ENCODE measurements at places on chromosomes 13 and 19.

DNA sequence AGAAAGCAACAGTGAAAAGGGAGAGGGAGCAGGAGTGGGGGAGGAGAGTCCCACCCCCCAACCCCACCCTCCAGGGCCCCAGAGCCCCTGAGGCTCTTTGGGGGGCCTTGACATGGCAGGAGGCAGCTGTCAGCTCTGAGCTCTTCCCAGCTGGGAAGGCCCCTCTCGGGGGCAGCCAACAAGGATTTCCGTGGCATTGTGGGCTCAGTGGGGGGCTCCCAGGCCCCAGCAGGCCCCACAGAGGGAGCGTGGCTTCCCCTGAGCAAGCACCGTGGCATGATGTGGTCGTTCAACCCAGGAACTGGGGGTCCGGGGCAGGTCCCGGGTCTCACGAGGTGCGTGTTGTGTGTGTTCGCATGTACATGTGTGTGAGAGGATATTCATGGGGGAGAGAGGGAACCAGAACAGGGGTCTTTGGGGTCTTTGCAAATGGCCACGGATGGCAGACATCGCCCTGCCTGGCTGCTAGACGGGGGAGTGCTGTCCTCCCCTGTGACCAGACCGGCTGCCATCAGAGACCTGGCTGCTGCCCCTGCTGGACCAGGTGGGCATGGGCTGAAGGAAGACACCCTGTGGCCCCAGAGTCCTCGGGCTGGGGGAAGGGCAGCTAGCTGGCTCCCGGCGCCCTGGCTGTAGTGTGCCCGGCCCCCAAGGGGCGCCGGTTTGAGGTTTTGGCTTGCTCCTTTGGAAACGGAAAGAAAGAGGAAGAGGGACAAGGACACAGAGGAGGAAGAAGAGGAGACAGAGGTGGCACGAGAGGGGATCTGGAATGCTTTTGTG is 3.7 kb upstream of the AKAP8L start:
- no peak for DNase-seq

DNA sequence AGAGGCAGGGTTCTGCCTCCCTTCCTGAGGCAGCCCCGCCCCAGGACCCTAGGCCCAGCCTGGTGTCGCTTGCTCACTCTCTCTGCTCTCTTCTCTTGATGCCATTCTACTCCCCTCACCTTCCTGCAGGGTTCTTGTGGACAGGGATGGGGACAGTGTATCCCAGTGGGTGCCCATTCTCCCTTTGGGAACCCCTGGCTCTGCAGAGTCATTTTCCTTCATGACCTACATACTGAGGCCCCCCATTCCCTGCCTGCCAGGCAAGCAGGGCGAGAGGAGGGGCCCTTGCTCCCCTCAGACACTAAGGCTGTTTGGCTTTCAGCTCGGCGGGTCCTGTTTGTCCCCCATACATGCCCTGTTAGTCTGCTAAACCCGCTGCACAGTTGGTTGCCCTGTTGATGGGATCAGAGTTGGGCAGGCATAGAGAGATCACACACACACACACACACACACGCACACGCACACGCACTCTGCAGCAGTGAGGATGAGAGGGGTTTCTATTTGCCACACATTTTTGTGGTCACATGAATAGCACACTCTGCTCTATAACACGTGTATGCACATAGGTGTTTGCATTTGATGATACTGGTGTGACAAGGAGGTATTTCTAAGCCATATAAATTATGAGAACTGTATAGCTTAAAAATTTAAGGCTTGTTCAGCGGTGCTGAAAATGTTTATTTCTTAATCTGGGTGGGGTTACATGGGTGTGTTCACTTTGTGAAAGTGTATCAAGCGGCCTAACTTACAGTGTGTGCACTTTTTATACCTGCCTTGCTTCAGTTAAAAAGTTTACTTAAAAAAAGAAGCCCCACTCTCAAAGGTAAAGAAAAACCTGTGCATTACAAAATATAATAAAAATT is 20.3 kb downstream of the NFIX start:
- no peak for DNase-seq

DNA sequence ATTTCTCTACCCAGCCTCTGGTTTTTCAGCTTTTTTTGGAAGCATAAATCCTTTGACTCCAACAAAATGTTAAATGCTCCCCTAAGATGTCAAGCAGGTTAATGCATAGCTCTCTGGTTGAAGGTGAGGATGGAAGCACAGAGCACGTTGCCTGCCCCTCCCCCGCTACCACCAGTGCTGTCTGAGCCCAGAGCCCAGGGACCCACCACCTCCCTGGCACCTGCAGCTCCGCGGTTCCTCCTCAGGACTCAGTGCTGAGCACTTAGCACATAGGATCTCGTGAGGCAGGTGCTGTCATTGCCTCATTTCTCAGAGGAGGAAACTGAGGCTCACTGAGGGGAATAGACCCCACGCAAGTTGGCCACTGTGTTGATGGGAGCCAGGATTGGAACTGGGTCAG is 48.6 kb downstream of the DPF1 start:
- DNase-seq = no peak

DNA sequence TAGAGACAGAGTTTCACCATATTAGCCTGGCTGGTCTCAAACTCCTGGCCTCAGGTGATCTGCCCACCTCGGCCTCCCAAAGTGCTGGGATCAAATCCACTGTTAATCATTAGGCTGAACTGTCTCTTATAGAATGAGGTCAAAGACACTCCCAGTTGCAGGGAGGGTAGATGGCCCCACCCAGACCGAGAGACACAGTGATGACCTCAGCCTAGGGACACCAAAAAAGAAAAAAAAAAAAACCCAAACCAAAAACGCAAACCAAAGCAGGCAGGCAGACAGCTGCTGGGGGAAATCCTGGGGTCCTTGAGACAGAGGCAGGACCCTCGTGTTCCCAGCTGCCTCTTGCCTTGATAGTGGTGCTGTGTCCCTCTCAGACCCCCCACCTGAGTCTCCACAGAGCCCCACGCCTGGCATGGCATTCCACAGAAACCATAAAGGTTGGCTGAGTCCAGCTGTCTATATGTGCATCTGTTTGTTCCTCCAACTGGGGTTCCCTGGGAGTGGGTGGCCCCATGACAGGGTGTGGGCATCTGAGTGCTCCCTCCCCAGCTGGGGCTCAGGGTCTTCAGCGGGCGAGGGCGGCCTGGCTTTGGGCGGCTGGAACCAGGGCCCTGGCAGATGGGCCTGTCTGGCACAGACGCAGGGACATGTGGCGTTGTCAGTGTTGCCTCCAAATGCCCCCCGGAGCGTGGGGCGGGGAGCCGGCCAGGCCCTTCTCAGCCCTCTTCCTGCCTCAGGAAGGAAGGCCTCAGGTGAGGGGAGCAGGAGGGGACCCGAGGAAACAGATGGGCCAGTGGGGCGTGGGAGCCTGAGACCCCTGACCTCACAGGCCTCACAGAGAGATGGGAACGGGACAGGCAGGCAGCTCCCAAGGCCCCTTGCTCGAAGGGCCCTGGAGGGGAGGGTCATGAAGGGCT is 5.2 kb downstream of the DAND5 start:
- no peak for DNase-seq

DNA sequence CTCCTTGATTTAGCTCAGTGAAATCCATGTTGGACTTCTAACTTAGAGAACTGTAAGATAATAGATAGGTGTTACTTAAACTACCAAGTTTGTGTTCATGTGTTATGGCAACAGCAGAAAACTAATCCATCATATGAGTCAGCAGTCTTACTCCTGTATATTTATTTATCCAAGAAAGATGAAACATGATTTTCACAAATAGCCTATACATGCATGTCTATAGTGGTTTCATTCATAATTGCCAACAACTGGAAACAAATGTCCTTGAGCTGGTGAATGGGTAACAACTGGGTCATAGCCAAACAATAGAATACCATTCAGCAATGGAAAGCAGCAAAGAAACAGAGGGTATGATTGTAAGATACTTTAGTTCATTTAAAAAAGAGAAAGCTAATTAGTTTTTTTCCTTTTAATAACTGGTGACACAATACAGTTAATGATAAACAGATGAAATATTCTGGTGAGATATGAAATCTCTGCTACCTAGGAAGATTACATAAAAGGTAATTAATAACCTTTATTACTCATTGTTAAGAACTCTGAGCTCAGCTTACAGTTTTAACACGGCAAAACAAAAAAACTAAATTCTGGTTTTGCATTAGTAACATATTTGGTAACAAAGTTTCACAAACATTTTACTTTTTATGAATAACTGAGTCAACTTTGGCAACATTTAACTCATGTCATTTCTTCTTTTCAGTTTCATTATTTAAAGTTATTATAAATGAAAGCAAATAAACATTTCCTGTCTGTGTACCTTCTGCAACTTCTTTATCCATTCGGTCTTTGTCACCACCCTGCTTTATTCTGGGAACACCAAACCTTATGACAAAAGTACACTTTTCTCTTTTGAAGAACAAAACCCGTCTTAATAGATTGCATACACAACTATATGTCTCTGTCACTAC is 181.3 kb downstream of the LIG4 start:
- no peak for DNase-seq

DNA sequence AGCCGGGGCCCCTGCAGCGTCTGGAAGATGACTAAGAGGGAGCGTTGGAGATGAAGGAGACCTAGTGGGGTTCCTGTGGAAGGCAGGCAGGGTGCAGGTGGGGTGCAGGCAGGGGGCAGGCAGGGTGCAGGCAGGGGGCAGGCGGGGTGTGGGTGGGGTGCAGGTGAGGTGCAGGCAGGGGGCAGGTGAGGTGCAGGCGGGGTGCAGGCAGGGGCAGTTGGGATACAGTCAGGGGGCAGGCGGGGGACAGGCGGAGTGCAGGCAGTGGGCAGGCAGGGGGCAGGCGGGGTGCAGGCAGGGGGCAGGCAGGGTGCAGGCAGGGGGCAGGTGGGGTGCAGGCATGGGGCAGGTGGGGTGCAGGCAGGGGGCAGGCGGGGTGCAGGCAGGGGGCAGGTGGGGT is 142.8 kb downstream of the SOX1 start:
- DNase-seq = no peak

- DNase-seq = no peak
Observed at GRCh38 chr19:7515645-7516151, at the start of gene ZNF358. Gene ZNF358, plus strand, starts transcription at chr19:7516103. Its CDS starts 3,140 bp downstream, at chr19:7519243.

GRCh38 chr19:47633996-47634395 is 25.1 kb downstream of the BICRA start:
- no peak for DNase-seq

- no peak for DNase-seq
Observed at GRCh38 chr13:102812611-102813287, 13.8 kb downstream of the BIVM start.

DNA sequence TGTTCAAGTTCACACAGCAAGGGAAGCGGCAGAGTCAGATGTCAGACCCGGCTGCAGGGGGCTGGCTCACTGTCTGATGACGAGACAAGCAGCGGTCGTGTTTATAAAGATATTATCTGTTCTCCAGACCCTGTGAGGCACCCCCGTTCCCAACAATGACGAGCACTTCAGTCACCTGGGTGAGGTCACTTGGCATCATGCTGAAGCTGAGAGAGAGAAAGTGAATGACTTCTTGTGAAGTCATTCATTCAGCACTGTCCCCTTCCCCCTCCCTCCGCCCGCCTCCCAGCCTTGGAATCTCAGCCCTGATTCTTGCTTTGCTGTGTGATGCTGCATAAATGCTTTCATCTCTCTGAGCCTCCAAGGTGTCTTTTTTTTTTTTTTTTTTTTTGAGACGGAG is 4.9 kb upstream of the LYPD3 start:
- DNase-seq = peak; percentile 67

DNA sequence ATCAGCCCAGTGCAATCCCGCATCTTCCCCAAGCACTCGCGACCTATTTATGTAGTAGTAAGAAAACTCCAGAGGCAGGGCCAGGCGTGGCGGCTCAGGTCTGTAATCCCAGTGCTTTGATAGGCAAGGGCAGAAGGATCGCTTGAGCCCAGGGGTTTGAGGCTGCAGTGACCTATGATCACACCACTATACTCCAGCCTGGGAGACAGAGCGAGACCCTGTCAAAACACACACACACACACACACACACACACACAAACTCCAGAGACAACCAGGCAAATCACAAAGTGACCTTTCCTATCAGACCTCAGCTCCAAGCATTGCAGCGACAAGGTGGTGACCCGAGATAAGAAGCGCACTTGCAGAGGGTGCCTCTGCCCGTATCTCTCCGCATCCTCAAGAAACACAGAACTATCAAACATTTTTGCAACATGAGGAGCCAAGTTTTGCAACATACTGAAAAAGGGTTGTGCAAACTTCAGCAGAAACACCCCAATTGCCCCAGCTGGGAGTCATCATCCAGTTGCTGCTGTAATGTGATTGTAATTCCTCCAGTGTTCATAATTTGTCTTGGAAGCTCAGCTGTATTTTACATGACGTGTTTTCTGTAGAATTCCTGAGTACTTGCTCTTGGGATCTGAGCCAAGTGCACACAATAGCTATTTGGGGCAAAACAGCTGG is 8.7 kb upstream of the KLF2 start:
- no peak for DNase-seq

DNA sequence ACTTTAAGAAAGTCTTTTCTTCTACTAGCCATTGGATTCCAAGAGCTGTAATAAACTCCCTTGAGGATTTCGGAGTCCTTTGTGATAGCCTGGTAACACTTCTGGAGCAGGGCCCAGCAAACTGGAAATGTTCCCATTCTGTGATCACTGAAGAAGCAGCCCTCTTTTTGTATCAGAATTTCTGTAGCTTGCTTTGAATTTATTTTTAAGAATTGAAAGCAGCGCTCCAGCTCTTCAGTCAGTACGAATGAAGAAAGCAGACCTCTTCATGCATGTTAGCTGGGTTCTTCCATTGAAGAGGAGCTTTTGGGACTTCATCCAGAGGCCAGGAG is 141.5 kb downstream of the AKAP11 start:
- no peak for DNase-seq

GRCh38 chr13:41213316-41213715 is 18.9 kb upstream of the KBTBD7 start:
- no peak for DNase-seq

DNA sequence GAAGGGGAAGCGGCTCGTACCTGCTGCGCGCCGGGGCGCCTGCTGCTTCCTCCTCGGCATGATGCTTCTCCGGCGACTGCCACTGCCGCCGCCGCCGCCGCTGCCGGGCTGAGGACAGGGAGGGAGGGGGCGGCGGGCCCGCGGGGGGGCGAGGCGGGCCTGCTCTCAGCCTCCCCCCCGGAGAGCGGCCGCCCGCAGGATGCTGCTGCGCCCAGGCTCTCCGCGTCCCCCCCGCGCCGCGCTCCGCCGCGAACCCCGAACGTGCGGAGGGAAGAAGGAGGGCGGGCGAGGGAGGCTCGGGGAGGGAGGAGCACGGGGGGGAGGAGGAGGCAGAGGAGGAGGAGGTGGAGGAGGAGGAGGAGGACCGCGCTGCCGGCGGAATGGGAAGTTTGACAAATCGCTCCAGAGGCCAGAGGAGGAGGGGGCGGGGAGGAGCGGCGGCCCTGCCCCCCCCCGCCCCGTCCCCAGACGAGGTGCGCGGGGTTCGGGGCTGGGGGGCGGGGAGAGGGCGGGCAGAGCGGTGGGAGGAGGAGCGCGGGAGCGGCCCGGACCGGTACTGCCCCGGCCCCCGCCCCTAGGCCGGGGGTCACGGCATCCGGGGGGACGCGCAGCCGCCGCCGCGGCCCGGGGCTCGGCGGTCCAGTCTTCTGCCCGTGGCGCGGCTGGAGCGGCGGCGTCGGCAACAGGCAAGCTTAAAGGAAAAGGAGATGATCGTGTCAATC is at the start of gene TSHZ3:
TSS of gene TSHZ3 (minus strand) at position 277 of the 722 bp plus-strand sequence. CDS start at position 60, 217 bp downstream.
- peak; percentile 39 for DNase-seq

GRCh38 chr13:30850204-30850866 is 55.7 kb upstream of the MEDAG start:
- DNase-seq = no peak
